NCI-H2081 (cell line): ENCODE measurements at places on chromosomes 1 and 21.

DNA sequence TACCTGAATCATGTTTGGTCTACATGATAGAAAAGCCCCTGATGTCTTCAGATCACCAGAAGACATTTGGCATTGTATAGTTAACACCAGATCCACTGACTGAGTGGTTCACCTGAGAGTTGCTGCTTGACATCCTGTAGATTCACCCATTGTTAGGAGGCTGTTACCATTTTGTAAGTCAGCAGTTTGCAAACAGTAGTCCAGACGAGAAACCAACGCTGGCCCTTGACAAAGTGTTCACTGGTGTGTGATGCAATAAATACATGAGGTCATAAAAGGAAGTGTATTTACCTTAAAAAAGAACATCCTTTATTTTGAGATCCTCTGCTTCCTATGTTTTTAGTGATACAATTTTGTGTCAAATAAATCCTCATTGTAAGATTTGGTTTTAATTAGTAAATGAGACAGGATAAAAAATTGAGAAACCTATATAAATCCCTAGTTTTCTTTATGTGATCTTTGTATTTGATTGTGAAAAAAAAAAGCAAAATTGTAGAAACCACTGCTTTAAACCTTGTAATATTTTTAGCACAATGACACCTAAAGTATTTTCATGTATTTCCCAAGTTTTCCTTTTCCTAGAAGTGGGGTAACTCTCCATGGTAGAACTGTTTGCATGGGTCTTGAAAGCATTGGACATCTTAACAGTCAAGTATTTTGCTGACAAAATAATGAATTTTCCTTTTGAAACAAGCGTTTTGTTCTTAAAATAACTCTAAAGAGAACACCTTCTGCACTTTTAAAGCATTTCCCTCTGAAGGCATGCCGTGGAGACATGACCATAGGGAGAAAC is 204.3 kb downstream of the FGGY start:
- DNase-seq = no peak

DNA sequence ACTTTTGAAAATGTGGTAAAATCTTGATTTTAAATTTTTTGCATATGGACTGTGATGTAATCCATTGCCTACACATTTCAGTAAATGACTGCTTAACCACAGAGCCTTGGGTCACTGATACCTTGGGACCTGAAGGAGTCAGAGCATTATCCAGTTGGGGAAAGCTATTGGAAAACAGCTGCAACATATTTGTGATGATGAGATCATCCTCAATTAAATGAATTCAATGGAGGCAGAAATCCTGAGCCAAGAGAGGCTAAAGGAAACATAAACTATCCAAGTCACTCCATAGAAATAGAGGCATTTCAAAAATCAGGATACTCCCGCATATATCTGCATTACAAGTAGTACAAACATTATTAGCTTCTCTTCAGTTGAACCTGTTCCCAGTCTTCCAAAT is 99.8 kb upstream of the PRMT6 start:
- DNase-seq = no peak

DNA sequence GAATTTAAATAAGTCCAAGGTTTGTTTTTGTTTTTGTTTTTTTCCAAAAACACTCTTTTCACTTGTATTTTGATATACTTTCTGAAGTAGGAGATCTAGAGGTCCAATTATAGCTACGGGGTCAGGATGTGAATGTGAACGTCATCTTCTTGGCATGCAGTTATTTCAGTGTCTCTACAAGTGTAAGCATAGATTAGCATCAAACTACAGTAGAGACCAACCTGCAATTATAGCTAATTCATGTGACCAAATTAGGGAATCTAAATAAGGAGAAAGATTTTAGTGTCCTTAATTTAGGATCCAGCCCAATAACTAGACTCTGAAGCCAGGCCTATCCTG is 107.3 kb upstream of the PALMD start:
- DNase-seq = no peak

GRCh38 chr1:66393586-66394287 is 140.2 kb upstream of the SGIP1 start:
- no peak for DNase-seq

DNA sequence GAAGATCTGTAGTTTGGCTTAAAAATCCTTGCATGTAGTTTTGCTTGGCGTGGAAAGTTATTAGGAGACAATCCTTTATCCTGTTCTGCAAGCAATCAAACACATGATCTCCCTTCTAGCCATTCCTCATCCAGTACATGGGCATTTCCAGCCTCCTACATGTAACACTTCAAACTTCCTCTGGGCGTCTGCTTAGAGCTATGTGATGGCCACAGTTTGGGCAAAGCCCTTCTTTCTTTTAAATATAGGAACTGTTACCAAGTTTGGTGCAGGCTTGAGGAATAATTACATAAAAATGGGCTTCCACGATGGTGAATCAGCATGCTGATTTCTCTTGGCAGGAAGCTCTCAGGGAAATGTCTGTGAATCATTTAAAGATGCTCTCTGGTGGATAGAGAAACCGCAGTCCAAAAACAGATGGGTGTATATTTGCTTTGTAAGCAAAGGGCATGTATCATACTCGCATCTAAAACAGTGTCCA is 176.9 kb upstream of the FMN2 start:
- no peak for DNase-seq

DNA sequence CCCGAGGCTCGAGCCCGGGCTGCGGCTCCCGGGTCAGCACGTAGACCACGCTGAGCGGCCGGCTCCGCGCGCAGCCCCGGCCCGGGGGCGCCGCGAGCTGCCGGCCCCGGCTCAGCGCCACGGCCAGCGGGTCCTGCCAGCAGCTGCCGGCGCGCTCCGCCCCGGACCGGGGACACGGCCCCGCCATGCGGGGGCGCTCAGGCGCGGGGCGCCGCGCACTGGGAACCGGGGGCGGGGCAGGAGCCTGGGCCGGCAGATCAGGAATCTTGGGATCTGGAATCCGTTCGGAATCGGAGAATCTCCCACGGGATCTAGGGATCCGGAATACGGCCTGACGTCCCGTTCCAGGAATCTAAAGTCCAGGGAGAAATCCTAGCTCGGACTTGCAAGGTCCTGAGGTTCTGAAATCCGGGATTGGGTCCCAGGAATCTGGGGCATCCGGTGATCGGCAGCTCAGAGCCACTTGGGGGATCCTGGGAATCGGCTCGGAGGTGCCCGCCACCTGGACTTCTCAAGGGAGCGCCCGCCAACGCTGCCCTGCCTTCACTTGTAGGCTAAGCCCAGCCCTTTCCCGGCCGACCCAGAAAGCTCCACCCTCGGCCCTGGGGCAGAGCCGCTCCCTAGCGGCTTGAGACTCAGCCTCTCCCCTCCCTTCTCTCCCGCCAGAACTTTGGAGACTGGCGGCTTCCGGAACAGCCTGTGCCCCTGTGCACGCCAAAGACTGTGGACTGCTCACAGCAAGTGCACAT is at the start of gene MAP3K6:
TSS of gene MAP3K6 (minus strand) at position 551 of the 749 bp plus-strand sequence. CDS start at position 187, 364 bp downstream.
- peak; percentile 39 for DNase-seq

GRCh38 chr21:41207401-41208375 is 39.7 kb downstream of the BACE2 start:
- no peak for DNase-seq

GRCh38 chr1:97041026-97041425 is 319.4 kb downstream of the PTBP2 start:
- DNase-seq = no peak

GRCh38 chr1:56374026-56374974 is 205.1 kb downstream of the PLPP3 start:
- no peak for DNase-seq

- DNase-seq = no peak
Observed at GRCh38 chr21:45080639-45081414, 6.4 kb downstream of the ADARB1 start.

DNA sequence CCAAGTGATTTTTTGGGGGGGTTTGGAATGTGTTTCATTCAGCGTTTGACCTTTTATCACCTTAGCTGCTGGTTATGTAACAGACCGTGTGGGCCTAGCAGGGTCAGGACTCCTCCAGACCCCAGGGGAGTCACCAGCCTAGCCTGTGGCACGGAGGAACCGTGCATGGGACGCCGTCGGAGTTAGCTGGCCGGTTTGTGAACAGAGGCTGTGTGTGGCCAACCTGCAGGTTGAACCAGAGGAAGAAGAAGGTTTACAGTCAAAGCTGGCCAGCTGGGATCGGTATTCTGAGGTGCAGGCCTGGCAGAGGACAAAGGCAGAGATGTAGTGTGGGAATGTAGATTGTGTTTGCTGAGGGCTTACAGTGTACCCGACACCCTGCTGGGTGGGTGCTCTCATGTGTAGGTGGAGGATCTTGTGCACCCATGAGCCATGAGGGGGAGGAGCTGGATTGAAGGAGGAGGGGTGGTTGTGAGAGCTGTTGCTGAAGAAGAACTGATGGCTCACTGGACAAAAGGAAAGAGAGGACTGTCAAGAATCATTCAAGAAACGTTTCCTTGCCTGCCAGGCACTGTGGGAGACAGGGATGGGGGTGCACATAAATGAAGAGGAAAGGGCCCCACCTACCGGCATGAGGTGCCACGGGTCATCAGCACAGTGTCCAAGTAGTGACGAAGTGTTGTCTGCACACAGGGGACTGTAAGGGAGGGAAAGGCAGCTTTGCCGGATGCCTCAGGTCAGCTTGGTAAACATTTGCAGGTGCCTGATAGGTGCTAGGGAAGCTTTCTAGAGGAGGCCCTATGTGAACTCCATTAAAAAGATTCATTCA is 40.0 kb upstream of the PWP2 start:
- DNase-seq = no peak

- DNase-seq = no peak
Observed at GRCh38 chr1:8404460-8405370, 86.8 kb downstream of the SLC45A1 start.

DNA sequence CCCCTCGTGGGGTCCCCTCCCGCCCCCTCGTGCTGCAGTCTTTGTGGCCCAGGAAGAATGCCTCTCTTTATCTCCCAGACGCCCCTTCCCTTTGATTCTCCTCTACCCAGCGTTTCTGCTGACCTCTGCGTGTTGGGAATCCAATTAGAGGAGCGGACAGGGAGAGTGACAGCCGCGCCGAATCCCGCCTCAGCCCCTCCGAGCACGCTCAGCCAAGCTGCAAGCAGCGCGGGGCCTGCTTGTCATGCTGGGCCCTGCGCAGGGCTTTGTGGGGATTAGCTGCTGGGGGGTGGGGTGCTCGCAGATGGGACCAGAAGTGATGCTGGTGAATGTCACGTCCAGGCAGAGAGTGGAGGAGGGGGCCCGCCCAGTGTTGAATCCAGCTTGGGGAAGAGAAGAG is 91.1 kb downstream of the EPHB2 start:
- DNase-seq = no peak

DNA sequence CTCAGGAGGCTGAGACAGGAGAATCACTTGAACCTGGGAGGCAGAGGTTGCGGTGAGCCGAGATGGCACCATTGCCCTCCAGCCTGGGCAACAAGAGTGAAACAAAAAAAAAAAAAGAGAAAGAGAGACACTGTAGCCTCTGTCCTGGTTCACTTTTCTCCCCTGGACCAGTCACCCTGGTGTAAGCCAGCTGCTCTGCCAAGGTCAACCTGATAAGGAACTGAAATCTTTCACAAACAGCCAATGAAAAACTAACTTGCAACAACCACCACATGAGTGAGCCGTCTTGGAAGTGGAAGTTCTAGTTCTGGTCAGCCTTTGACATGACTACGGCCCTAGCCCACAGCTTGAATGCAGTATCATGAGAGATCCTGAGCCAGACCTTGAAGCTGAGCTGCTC is 36.8 kb upstream of the CXADR start:
- DNase-seq = no peak

GRCh38 chr1:204363335-204364114 is 3.8 kb upstream of the PLEKHA6 start:
- peak; percentile 74 for DNase-seq

GRCh38 chr21:19320291-19320690 is 916.7 kb upstream of the TMPRSS15 start:
- DNase-seq = no peak

DNA sequence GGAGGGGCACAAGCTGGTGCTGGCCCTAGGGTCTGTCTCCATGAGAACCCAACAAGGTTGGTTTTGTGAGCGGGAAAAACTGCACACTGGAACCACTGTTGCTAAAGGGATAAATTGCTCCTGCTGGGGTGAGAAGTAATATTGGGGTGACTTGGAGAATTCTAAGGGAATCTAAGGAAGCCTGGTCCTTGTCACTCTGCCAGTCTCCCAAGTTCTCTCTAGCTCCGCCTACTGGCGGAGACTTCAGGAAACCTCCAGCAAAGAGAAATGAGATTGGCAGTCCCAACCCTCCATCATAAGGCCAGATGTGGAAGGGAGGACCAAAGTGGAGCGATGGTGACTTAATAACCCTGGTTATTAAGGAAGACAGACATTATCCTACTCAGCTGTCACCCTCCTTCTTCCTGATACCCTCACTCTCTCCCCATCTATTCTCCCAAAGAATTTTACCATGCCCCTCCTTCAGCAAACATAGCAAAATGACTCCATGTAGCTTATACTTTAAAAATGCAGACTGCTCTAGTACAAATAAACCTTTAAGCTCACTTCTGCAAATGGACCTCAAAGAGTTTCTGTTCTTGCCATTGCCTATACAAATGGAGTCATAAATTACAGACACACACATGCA is 2.7 kb downstream of the LCE1F start:
- no peak for DNase-seq

- DNase-seq = peak; percentile 76
Observed at GRCh38 chr1:145999321-146000024, 3.1 kb upstream of the TXNIP start.

DNA sequence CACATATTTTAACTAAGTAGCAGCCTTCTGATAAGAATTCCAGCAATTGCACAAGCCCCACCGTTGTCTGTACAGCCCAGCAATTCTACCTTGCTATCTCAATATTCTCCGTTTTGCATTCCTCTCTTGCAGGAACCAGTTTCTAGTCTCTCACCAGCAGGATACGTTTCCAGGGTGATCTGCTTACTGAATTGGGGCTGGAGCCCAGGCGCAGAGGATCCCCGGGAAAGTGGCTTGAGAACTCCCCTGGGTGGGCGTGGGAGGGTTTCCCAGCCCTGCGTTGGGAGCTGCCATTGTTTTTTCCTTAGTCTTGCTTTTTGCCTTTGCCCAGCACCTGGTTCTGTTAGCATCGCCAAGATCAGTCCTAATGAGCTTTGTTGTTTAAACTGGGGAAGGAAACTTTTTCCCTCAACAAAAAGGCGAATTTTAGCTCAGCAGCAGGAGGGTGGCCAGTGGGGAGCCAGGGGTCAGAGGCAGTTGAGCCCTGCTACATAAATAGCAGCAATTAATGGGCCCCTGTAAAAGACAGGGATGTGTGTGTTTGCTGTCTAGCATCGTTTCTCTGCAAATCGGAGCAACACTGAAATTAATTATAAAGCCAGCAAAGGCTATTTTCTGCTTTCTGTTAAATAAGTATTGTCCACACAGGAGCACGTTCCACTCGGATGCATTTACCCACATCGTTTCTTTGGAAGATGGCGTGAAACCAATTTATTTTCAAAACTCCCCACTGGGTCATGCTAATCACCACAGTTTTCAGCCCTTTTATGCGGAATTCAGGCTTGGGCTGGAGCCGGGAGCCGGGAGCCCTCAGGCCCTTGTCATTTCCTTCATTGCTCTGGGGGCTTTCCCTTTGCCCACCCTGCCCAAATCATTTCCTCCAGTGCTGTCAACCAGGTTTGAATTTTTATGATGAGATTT is 36.6 kb downstream of the HUNK start:
- DNase-seq = no peak
